ENCODE measurements at places on chromosomes 2 and 18. TPM values are rescaled to one million over a fixed set of nuclear protein-coding genes. Genes with fewer than 3 reads are reported as not detected.

Gene RND3
- not detected for total RNA-seq

GRCh38 chr18:73805991-73806390 is 341.6 kb downstream of the FBXO15 start:
- H3K4me1 ChIP-seq: no peaks in the 10 kb centered on the region
- no peak overlapping the region for H3K27ac ChIP-seq
- no peak for DNase-seq
- H3K27me3 ChIP-seq: no peaks in the 10 kb centered on the region
- no peak overlapping the region for H3K4me3 ChIP-seq

DNA sequence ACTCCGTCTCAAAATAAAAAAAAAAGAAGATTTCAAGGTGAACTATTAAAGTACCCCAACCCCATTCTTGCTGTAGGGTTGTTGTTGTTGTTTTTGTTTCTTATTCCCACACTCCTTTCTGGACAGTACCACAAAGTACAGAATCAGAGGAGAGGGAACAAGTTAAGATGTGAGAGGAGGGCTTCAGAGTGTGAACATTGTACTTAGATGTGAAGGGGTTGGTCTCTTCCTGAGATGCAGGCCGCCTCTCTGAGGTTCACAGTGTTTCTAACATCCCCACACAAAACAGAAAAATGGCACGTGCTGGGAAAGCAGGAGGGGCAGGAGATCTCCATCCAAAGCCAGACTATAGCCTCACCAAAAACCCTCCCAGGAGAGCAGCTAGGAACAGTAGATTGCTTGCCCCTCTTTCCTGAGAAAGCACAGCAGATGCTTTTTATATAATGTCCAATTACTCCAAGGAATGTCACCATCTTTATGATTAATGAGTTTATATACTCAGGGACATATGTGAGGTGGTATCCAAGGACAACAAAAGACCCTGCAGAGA is 22.6 kb downstream of the ADD2 start:
- no peak overlapping the region for H3K4me3 ChIP-seq
- no peak overlapping the region for H3K27ac ChIP-seq
- peaks cover 9% of the 10 kb centered on the region for H3K4me1 ChIP-seq
- H3K27me3 ChIP-seq: no peaks in the 10 kb centered on the region
- no peak for DNase-seq

GRCh38 chr18:55328301-55328700 is 259.7 kb downstream of the TCF4 start:
- no peak overlapping the region for H3K27ac ChIP-seq
- no peak overlapping the region for H3K4me3 ChIP-seq
- peaks cover 17% of the 10 kb centered on the region for H3K27me3 ChIP-seq
- H3K36me3 ChIP-seq: no peaks in the 10 kb centered on the region

DNA sequence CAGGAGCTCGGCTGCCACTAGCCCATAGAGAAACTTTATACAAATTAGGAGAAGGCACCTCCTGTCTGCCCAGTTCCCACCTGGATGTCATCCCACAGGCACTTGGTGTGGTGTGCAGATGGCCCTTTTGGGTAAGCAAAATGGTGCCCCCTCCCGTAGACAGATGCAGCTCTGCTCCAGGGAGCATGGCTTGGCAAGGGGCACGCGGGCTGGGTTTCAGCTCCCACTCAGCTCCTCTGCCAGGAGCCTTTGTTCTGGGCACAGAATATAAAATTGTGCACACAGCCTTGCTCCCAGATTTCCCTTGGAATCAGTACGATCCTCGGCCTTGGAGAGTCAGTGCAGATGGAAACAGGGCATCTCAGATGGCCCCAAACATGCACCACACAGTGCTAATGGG is 20.3 kb upstream of the KCNF1 start:
- H3K27me3 ChIP-seq: peaks cover 4% of the 10 kb centered on the region
- no peaks in the 10 kb centered on the region for H3K4me1 ChIP-seq
- no peak overlapping the region for H3K4me3 ChIP-seq
- H3K27ac ChIP-seq: no peak overlapping the region
- no peaks in the 10 kb centered on the region for H3K36me3 ChIP-seq
- DNase-seq: no peak

Gene ODC1
- total RNA-seq: 174 TPM

Gene TEX44
- not detected for total RNA-seq

Gene SCYGR4
- total RNA-seq: not detected

DNA sequence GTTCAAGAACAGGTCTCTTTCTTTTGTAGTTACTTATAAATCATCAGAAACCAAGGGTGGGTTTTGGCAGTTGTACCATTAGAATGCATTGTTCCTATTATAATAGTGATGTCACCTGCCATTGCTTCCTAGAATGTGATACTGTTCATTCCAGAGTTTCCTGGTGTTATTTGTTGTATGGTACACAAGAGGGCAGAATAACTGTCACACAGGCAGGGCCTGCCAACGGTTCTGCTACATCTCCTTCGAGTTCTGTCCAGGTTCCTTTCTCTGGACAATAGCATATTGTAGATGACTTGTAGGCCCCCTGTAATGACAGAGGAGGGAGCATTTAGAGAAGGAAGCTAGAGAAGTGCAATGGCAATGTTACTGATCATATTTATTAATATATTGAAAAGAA is 98.3 kb downstream of the KLHL14 start:
- no peak for DNase-seq
- peaks cover 2% of the 10 kb centered on the region for H3K27me3 ChIP-seq
- no peaks in the 10 kb centered on the region for H3K36me3 ChIP-seq
- no peak overlapping the region for H3K4me3 ChIP-seq
- H3K27ac ChIP-seq: no peak overlapping the region
- H3K4me1 ChIP-seq: no peaks in the 10 kb centered on the region

GRCh38 chr2:205932861-205933260 is 153.1 kb downstream of the INO80D start:
- no peak for DNase-seq
- no peaks in the 10 kb centered on the region for H3K36me3 ChIP-seq
- no peak overlapping the region for H3K4me3 ChIP-seq
- H3K27me3 ChIP-seq: peaks cover 13% of the 10 kb centered on the region
- no peak overlapping the region for H3K27ac ChIP-seq

Gene PGAP1
- 33.3 TPM for total RNA-seq

GRCh38 chr18:22186484-22186971 is 17.1 kb downstream of the GATA6 start:
- no peak overlapping the region for H3K27ac ChIP-seq
- no peak overlapping the region for H3K4me3 ChIP-seq
- no peaks in the 10 kb centered on the region for H3K4me1 ChIP-seq
- peaks cover 21% of the 10 kb centered on the region for H3K27me3 ChIP-seq

Gene CYP26B1
- not detected for total RNA-seq

Gene CDK15
- total RNA-seq: not detected

DNA sequence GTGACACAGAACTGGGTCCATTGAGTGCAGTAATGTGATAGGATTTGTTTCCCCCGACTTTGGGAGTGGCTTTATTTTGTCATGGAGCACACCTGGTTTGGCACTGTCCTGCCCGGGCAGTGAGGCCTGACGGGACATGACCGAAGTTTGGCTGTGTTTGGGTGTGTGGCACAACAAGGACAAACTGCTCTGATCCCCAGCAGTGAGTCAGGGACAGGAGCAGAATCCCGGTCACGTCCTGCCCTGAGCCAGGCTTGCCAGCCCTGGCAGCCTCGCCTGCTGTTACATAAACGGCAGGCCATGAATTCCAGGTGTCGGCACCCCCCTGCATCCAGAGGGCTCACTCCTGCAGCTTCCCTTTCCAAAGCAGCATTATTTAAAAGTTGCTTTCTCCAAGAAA is 45.7 kb downstream of the IMPA2 start:
- H3K4me3 ChIP-seq: no peak overlapping the region
- H3K27me3 ChIP-seq: no peaks in the 10 kb centered on the region
- no peaks in the 10 kb centered on the region for H3K4me1 ChIP-seq
- H3K27ac ChIP-seq: no peak overlapping the region
- DNase-seq: no peak

DNA sequence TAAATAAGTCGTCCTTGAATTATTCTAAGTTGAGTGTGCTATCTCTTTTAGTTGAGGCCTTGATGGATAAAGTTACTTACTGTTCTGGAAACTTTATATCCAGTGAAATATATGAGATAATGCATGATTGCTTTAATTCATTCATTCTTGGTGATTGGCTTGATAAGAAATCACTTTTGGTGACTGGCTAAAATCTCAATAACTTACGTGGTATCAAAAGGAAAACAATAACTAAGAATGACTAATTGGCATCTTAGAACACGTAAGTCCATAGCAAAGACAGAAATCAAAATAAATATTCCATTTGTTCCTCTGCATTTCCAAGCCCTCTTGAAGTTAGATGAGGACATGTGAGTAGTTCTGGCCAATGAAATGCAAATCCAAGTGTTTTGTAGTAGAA is 251.6 kb downstream of the NUP35 start:
- H3K27ac ChIP-seq: no peak overlapping the region
- no peak for DNase-seq
- H3K36me3 ChIP-seq: no peaks in the 10 kb centered on the region

Gene PAX8
- total RNA-seq: 2.8 TPM

DNA sequence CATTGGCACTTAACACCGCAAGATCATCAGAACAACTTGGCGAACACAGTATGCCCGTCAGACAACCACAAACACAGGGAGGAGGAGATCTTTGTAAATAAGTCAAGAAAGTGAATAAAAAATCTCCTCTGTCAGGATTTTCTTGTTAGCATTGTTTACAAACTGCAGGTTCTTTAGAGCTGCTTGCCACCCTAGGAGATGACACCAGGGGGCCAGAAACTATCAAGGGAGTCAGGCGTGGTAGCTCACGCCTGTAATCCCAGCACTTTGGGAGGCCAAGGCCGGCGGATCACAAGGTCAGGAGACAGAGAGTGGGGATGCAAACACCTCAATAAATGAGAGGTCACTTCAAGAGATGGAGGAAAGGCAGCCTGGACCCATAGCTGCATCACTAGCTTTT is 428.1 kb downstream of the SETBP1 start:
- H3K27ac ChIP-seq: no peak overlapping the region
- no peak overlapping the region for H3K4me3 ChIP-seq
- H3K36me3 ChIP-seq: no peaks in the 10 kb centered on the region
- H3K27me3 ChIP-seq: no peaks in the 10 kb centered on the region
- no peak for DNase-seq

DNA sequence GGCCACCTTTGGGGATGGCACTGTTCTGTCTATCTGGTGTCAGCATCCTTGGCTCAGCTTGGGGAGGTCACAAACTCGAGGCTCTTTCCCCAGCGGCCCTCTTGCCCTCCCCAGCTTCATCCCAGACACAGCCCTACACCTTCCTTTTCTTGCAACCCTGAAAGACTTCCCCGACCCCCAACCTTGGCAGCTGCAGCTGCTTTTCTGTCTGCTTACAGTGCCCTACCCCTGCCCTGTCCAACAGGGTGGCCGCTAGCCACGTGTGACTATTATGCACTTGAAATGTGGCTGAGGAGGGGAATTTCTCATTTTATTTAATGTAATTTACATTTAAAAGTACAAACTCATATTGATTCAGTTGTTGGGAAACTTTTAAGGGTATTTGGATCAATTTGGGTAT is 41.3 kb downstream of the NGEF start:
- H3K4me1 ChIP-seq: no peaks in the 10 kb centered on the region
- no peaks in the 10 kb centered on the region for H3K27me3 ChIP-seq
- DNase-seq: no peak
- H3K4me3 ChIP-seq: no peak overlapping the region
- no peaks in the 10 kb centered on the region for H3K36me3 ChIP-seq

Gene LRP1B
- not detected for total RNA-seq

Measured in activated naive CD4-positive, alpha-beta T cell treated with anti-CD3 and anti-CD28 coated beads for 36 hours (primary cell).